Upper lobe of left lung (tissue), 6 donors: ENCODE measurements at places on chromosomes 3 and 15. TPM values are rescaled to one million over a fixed set of nuclear protein-coding genes. Genes with fewer than 3 reads are reported as not detected.

SLC22A13 gene
- total RNA-seq, result 0.61 TPM

GOLGA8N gene
- 29.0 TPM for total RNA-seq

GPR27 gene
- not detected for total RNA-seq

SECISBP2L gene
- total RNA-seq, result 266 TPM

PP2D1 gene
- not detected for total RNA-seq

GPR156 gene
- 0.20 TPM for total RNA-seq
